ENCODE measurements at places on chromosomes 16 and 17.

DNA sequence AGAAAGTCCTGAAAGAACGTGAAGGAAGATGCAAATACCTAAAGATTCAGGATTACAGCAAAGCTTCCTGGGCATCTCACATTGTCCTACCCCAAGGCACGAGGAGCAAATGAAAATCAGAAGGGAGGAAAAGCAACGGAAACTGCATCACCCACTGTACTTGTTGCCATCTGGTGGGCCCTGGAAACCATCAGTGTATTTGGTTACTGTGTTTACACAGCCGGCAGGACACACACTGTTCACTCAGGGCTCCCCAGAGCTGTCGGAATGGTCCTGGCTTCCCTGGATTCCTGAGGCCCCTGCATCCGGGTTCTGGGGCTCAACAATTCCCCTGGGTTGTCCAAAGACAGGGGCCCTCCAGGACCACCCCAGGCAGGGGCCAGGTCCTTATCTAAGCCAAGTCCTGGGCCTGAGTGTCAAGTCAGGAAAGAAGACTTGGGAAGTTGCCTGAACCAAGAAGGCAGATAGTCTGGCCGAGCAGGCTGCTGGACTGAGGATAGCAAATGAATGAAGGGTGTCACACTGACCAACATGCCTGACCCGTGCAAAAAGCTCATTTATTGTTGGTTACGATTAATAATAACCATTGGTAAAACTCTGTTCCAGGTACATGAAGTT is 52.8 kb downstream of the SOX9 start:
- no peak for DNase-seq

- DNase-seq = no peak
Observed at GRCh38 chr16:85567101-85567866, 45.8 kb upstream of the GSE1 start.

DNA sequence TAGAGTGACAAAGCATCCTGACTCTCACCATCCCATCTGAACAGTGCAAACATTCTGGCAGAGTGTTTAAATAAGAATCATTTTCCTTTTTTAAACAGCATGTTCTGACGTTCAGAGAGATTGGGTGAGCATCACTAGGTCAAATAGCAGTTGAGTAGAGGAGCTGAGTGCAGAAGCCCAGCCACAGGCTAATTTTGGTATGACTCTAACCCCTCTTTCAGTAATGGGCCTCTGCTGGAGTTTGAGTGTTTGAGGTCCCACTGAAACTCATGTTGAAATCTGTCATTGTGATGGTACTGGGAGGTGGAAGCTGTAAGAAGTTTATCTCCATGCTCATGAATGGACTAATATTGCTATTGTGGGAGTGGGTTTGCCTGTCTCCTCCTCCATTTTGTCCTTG is 194.4 kb downstream of the SALL1 start:
- DNase-seq = no peak

- DNase-seq = no peak
Observed at GRCh38 chr16:48892893-48893292, 282.9 kb upstream of the N4BP1 start.
